Activated T-helper 2 cell treated with anti-CD3 and anti-CD28 coated beads, Interferon-gamma antibody, Interleukin-2, Interleukin-4, amounts not matched to agents 10 μg/mL and 5 μg/mL and 100 μg/mL, durations not matched to agents 14 hours and 24 hours and 36 hours (primary cell): ENCODE measurements at places on chromosomes 1 and 21.

DNA sequence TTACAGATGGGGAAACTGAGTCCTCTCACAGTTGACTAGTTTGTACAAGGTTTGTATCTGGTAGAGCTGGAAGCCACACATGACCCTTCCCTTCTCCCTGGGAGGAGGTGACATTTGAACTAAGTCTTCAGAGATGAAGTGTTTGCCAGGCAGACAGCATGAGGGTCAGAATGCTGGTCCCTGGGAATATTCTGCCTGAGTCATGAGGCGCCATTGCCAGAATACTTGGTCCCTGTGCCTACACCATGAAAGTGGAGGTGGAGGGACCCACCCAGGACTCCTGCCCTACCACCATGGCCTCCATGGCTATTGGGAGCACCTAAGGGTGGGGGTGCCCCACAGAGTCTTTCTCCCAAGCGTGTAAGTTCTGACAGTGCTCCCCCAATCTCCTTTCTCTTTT is 7.0 kb downstream of the RPS6KA1 start:
- DNase-seq = no peak

DNA sequence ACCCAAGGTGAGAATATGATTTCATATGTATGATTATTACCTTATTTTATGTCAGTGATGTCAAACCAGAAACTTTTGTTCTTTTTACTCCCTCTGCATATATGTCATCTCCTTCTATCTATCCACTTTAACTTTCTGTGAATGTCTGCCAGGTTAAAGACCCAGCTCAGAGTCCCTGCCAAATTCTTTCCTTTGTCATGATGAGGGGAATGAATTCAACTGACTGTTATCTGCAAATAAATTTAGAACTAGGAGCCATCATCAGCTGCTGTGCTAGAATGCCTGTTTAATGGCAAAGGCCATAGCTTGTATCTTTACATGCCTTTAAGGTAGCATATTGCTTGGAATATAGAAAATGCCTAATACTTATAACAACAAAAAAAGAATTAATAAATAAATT is 815.6 kb upstream of the NEGR1 start:
- no peak for DNase-seq

DNA sequence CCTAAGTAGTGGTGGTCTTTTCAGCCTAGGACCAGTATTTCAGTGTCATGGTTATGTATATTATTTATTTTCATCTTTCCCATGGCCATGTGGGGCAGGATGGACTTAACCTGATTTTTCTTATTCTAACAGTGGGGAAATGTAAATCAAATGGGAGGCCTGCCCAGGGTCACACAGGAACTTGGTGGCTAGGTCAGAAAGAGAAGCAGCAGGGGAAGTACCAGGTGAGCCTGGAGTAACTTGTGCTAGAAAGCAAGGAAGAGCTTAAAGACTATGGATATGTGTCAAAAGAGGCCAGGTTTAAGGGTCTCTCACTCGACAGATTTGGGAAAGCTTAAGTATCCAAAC is 936 bp downstream of the ZFP69B start:
- no peak for DNase-seq

DNA sequence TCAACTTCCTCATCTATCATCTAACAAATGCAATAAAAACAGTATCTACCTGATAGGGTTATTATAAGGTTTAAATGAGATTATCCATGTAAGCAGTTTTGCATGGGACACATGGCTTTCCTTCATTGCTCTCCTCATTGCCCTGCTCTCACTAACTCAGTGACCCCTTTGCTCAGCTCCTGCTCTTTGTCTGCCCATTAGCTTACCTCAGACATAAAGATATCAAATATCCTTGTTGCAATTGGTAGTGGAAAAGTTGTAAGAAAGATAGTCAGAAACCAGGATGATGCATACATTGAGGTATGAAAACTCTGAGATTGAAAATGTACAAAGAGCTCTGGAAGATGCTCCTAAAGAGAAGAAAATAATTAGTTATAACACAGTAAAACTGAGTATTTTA is 89.8 kb downstream of the EVI5 start:
- no peak for DNase-seq

DNA sequence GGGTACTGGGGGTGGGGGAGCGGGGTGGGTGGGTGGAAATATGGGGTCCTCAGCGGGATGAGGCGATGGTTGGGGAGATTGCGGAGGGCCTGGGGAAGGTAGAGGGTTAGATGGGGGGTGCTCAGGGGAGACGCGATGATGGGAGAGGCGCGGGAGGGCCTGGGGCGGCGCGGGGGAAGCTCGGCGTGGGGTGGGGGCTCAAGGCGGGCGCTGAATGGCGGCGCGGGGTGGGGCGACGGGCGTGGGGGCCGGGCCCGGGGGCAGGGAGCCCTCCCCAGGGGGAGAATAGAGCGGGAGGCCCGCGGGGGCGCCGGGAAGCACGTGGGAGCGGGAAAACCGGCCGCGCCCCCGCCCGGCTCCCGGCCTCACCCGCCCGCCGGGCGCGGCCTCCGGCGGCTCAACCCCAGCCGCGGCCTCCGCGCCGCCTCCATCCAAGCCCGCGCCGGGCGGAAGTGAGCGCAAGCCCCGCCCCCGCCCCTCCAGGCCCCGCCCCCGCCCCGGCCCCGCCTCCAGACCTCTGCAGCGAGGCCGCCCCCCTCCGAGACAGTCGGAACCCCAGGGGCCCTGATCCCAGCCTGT is at the start of gene FAAP20:
Gene FAAP20 (minus strand): TSS at position 454 of the 579 bp plus-strand sequence. CDS start 23 bp downstream, at position 431.
- DNase-seq = no peak
